Hematopoietic multipotent progenitor cell treated with erythropoietin and hydrocortisone succinate and interleukin-3 and kit ligand, for 6 days (in vitro differentiated cells): ENCODE measurements at places on chromosomes 4 and X.

DNA sequence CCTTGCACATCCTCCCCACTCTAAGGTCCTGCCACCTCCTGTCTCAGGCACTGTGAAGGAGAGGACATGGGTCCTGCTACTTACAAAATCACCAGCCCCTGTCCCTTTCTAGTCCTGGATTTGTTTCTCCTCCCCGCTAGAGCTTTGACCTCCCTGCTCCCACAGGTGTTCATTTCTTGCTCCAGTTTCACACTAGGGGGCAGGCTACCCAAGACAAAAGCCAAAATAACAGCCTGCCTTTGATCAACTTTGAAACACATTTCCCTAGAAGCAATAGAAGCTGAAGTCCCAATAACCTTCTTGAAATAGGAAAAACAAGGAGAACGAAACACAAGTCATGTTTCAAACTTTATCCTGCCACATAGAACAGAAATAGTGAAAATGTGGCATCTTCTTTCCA lies 164.4 kb downstream of the QDPR start:
- DNase-seq = peak; percentile 47

GRCh38 chr4:72531768-72532290 lies 37.2 kb downstream of the ADAMTS3 start:
- no peak for DNase-seq

- DNase-seq = no peak
These were observed 28.8 kb downstream of the ATP8A1 start for GRCh38 chr4:42627885-42628646.

DNA sequence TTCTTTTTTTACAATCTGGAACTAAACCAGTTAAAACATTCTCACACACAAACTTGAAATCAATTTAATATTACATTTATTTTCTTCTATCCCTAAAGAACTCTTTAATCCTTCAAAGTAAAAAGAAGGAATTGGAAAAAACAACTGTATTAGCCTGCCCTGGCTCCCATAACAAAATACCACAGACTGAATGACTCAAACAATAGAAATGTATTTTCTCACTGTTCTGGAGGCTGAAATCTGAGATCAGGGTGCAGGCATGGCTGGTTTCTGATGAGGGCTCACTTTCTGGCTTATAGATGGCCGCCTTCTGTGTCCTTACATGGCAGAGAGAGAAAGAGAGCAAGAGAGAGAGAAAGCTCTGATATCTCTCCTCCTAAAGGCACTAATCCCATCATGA lies 149.4 kb downstream of the PDGFRA start:
- DNase-seq = no peak

- DNase-seq = no peak
These were observed 84.5 kb downstream of the MAGEB17 start for GRCh38 chrX:16251782-16252181.

DNA sequence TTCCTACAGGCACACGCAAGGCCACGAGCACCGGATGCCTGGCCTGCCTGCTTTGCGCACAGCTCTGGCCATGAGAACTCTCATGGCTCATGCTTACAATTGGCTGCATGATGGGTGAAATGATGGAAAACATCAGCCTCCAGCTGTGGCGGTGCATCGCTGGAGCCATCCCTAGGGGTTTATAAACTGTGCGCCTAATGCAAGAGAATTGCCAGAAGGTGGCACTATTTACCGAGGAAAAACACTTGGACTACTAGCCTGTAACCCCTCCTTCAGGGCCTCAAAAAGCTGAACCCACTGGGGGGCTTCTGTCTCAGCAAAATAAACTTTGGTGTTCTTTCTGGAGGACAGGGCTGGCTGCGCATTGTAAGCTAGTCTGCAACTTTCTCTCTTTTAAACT lies 51.9 kb downstream of the PHKA2 start:
- DNase-seq = peak; percentile 41

DNA sequence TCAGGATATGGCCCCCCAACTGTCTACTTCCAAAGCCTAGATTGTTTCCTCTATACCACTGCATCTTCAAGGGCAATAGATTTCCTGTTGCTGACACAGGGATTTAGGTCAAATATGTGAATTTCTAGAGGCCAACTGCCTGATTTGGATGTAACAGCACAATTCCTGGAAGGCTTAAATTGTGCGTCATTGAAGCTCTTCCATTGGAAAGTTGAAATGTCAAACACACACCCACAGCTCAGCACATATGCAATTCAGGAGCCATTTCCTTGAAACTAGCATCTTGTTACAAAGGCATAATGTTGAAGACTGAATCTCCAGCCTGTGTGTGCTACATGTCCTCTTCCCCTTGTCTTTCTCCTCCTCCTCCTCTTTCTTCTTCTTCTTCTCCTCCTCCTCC lies 158.6 kb downstream of the STK32B start:
- no peak for DNase-seq

DNA sequence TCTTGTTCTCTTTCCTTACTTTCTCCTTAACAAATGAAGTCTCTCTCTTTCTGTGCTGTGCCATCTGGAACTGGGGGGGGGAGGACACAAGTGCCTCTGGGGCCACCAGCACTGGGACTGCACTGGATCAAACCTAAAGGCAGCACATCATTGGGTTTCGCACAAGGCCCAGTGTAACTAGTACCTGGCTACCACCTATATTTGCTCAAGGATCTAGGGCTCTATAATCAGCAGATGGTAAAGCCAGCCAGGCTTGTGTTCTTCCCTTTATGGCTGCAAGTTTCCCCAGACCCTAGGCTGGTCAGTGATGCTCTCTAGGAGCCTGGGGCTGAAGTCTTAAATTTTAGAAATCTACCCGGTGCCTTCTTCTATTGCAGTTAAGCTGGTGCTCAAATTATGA lies 40.1 kb downstream of the RTL3 start:
- DNase-seq = no peak

- no peak for DNase-seq
These were observed 575 bp downstream of the ZNF185 start for GRCh38 chrX:152898442-152898841.

GRCh38 chrX:13092455-13092941 lies 48.1 kb upstream of the FAM9C start:
- DNase-seq = peak; percentile 45

GRCh38 chr4:155371432-155372043 lies 5.2 kb downstream of the MAP9 start:
- peak; percentile 73 for DNase-seq

DNA sequence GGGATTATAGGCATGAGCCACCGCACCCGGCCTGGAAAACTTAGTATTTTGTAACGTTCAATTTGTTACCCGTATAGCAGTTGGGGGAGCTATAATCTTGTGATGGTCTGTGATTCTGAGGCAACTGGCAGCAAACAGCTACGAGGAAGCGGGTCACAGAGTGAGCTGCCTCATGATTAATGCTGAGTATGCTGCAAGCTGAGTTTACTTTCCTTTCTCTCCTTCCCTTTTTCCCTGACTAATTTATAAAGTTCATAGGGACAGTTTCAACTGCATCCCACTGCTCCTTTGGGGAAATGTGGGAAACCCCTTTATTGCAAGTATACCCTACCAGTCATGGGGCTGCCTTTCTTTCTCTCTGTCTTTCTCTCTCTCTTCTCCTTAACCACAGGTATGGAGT lies 17.7 kb upstream of the ELOVL6 start:
- DNase-seq = no peak

GRCh38 chrX:15816886-15817285 lies 26.6 kb downstream of the ZRSR2 start:
- peak; percentile 58 for DNase-seq

- DNase-seq = no peak
These were observed 37.9 kb downstream of the NUDT6 start for GRCh38 chr4:122884499-122884898.

GRCh38 chr4:163395055-163395454 lies 51.4 kb downstream of the NPY5R start:
- no peak for DNase-seq

DNA sequence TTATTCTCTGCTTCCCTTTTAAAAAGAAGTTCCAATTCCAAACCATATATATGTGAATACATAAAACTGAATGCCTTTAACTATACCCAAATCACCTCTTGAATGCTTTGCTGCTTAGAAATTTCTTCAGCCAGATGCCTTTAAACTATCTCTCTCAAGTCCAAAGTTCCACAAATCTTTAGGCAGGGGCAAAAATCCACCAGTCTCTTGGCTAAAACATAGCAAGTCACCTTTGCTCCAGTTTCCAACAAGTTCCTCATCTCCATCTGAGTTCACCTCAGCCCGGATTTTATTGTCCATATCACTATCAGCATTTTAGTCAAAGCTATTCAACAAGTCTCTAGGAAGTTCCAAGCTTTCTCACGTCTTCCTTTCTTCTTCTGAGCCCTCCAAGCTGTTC lies 49.8 kb downstream of the SULT1B1 start:
- no peak for DNase-seq

GRCh38 chr4:169115897-169116254 lies 105.8 kb upstream of the CBR4 start:
- peak; percentile 12 for DNase-seq

- DNase-seq = no peak
These were observed 117.5 kb downstream of the PCDH18 start for GRCh38 chr4:137414802-137415201.

- no peak for DNase-seq
These were observed 23.8 kb downstream of the BMX start for GRCh38 chrX:15524417-15524816.

GRCh38 chr4:48767055-48767929 lies 12.8 kb downstream of the FRYL start:
- no peak for DNase-seq

- peak; percentile 40 for DNase-seq
These were observed 612 bp downstream of the CPLX1 start for GRCh38 chr4:825063-825970.

- no peak for DNase-seq
These were observed 329.7 kb downstream of the FBXW7 start for GRCh38 chr4:152206185-152206584.

- DNase-seq = no peak
These were observed 16.1 kb downstream of the ABLIM2 start for GRCh38 chr4:8142556-8142955.

DNA sequence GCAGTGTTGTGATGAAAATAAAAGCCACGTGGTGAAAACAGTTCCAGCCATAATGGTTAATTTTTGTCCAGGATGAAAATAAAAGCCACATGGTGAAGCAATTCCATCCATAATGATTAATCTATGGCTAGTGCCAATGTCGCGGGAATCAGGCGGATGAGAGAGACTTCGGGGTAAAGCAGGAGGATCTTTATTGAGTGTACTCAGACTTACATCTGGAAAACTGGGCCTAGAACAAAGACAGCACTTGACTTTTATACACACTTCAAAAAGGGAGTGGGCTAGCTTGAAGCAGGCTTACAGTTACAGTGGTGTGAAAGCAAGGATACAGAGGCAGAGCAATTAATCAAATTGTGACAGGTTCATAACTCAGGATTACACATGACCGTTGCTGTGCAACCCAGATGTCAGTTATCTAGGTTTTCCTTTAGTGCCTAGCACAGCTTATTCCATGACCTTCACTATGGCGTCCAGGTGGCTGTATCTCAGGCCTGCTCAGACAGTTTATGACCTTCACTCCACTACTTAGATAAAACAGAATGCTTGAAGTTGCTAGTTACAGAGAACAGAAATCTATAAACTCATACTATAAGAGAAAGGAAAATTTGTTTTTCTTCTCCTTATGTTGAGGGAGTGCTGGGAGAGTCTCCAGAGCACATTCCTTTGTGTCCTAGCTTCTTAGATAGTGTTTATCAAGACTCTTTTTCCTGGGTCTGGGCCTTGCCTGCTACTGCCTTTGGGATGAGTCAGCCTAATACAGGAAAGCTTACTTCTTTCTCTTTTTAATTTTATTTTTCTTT lies 5.9 kb upstream of the PLA2G12A start:
- peak; percentile 11 for DNase-seq

GRCh38 chr4:6290769-6291547 lies 21.3 kb downstream of the WFS1 start:
- DNase-seq = no peak

DNA sequence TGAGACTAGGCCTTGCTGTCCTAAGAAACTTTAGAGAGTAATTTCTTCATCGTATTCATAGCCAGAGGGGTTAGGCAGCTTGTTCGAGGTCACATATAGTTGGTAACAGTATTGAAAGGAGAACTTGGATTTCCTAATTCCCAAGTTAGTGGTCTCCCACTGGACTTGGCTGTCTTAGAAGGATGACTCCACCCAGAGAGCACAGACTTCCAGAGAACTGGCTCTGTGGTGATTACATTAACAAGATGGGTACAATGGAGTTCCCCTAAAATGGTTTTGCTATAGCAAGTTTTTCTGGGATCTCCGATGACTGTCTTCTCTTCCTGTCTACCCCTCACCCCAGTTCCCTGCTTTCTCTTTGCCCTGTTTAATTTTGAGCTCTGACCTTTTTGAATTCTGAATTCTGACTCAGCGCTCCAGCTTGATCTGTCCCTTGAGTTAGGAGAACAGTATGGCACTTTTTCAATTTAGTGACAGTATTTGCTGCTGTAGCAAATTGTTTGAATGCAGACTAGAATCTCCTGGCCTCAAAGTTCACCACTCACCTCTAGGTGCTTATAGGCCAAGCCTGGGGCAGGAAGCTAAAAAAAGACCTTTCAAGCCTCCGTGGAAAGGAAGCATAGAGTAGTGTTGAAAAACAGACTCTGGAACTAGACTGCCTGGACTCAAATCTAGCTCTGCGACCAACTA lies 6.9 kb downstream of the MSN start:
- no peak for DNase-seq

DNA sequence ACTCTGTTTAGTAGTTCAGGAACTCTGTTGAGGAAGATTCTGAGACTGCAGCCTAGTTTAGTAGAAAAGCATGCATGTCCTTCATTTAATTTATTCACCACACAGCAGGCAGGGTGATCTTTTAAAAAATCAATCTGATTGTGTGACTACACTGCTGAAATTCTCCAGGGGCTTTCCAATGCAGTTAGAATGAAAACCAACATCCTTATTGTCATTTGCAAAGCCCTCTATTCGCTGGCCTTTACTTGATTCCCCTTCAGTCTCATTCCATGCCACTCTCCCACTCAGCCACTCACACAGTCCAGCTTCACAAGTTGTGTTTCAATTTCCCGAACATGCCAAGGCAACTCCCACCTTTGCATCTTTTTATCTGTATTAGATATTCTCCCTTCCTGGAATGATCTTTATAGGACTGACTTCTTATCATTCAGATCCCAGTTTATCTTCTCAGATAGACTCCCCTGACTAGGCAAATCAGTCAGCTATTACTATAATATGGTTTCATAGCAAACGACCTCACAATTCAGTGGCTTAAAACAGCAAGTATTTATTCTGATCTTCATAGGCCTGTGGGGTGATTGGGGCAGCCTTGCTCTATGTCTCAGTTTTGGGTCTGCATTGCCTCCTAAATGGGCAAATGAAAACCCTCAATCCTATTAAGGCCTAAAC lies 21.3 kb upstream of the FTHL17 start:
- no peak for DNase-seq

GRCh38 chrX:3678328-3678727 lies 35.1 kb downstream of the PRKX start:
- DNase-seq = peak; percentile 24

GRCh38 chrX:136397001-136397400 lies 90.7 kb upstream of the BRS3 start:
- DNase-seq = no peak

DNA sequence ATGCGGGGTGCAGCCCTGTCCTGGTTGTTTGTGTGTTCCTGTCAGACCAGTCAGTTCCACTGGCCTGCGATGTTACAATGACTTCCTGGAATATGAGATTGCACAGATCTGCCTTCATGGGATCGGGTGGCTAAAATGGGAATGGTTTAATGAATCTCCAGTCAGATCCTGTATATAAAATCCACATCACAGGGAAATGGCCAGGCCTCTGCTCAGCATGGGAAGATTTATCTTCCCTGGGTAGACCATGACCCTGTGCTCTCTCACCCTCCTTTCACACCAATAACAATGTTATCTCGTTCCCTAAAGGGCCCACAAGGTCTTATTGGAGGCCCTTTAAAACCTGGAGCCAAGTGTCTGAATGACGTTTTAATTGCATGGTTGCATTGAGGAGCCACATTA lies 307.4 kb downstream of the RAB28 start:
- no peak for DNase-seq
